ENCODE measurements at places on chromosomes 5 and 9.
A peak's percentile ranks its signal among the peaks of the same experiment; 100 is the strongest.

- DNase-seq, result no peak
These were observed 22.7 kb downstream of the MED27 start for GRCh38 chr9:132056717-132057560.

- no peak for DNase-seq
These were observed 9.4 kb downstream of the RXRA start for GRCh38 chr9:134335486-134336220.

GRCh38 chr5:16935231-16936149, 598 bp downstream of the MYO10 start:
- DNase-seq, result peak; percentile 48

DNA sequence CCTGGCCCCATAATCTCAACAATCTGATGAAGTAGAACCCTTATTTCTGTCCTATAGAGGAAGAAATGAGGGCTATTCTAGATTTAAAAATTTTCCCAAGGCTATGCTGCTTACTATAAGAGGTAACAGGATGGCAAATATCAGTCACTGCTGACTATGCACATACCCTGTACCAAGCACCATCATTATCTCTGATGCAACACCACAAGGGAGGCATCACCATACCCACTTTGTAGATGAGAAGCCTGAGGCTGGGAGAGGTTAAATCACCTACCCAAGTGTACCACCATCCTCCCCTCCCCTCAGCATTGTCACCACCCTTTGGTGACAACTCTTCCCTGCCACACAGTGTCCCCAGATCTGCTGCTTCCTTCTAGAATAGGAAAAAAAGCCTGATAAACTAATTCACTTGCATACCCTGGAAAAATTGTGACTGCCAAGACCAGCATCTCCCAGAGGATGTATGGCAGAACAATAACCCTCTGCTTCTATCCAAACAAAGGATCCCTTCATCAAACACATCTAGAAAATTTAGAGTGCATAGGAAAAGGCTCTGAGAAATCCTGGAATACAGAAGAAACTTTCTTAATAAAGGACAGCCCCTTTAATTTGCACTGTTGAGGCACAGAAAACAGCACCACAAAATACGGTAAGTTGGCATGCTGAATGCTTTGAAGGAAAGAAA, 48.3 kb downstream of the PRRC1 start:
- no peak for DNase-seq

GRCh38 chr5:94423411-94423810, 195.0 kb downstream of the KIAA0825 start:
- no peak for DNase-seq

GRCh38 chr9:118751848-118752223, 617.4 kb downstream of the BRINP1 start:
- no peak for DNase-seq

- DNase-seq, result no peak
These were observed 35.7 kb downstream of the LHX2 start for GRCh38 chr9:124047251-124047672.

DNA sequence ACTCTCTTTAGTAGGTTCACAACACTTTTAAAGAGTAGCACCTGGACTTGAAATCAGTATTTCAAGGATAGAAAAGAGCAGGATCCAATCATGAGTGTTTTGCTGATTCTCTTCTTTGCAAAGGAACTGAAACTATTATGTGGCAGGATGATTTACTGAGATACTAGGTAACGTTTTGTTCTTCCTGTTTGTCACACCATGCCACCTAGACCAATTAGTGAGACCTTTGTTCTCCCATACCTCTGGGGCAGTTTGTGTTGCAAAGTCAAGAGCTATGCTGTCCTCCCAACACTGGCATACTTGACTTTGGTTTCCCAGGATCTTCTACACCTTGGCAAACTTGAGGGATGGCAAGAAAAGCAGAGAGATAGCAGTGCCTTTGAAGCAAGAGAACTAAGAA, 43.4 kb downstream of the PPP1R2B start:
- DNase-seq, result no peak

- DNase-seq, result no peak
These were observed 92.0 kb downstream of the SH3TC2 start for GRCh38 chr5:148970876-148971275.

GRCh38 chr9:87687207-87687606, 38.7 kb upstream of the CTSL start:
- DNase-seq, result no peak

DNA sequence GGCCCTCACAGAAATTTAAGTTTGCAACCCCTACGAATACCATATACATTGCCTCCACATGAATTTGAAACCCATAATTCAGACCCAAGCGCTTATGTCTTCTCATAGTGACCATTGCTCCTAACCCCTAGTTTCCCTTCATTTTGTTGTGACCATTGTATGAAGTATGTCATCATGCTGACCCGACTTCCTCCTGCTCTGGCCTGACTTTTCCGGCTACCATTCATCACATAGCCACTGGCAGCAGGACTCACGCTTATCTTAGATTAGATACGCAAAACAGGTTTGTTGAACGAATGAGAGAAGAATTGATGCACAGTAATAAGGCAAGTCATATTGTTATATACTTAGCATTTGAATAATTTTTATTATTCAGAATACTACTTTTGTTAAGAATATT, 345.4 kb downstream of the FBXL17 start:
- DNase-seq, result no peak

- no peak for DNase-seq
These were observed 17.5 kb downstream of the STXBP1 start for GRCh38 chr9:127629468-127630081.

- no peak for DNase-seq
These were observed 107.7 kb downstream of the SLC25A46 start for GRCh38 chr5:110846398-110847001.

- DNase-seq, result no peak
These were observed 38.1 kb downstream of the ANGPTL2 start for GRCh38 chr9:127084076-127085039.

GRCh38 chr5:77957-78804, 13.8 kb upstream of the PLEKHG4B start:
- peak; percentile 25 for DNase-seq

DNA sequence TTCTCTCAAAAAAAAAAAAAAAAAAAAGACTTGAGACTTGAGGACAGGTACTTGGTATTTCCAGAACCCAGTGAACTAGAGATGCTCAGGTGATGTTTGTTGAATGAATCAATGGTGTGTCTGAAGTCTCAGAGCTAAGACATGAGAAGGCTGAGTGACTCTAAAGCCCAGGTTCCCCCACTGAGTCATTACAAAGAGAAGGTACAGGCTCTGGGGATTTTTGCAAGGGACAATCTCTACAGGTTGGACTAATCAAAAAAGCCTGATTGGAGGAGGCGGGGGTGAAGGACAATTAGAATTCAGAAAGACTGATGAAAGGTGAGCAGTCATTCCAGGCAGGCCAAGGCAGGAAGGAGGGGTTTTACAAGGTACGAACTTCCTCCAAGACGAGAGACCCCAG, 8.2 kb upstream of the FABP6 start:
- no peak for DNase-seq

GRCh38 chr9:82549174-82549821, 513.6 kb downstream of the RASEF start:
- DNase-seq, result no peak

- no peak for DNase-seq
These were observed 49.9 kb upstream of the TTC23L start for GRCh38 chr5:34789021-34789531.

GRCh38 chr5:91244380-91245073, 138.6 kb downstream of the ARRDC3 start:
- DNase-seq, result no peak

DNA sequence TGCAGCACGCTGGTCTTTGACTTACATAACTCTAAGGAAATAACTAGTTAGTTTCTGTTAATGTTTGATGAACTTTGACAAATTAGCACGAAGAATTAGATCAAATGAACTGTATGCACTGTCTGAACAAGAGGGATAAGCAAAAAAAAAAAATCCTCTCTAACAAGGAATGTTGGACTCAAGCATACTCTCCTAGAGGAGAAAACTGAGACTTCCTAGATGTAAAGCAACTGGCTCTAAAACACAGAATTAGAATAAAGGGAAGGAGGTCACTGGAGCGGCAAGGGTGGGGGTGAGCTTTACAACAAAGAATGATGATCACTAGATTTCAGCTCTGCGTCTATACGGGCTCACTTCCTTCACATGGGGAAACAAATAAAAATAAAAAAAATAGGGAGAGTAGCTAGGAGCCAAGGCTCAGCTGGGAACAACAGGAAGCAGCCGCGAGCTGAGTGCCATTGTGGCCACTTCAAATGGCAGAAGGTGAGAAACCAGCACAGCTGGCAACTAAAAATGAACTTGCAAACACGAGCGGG, 48.7 kb upstream of the CEMIP2 start:
- DNase-seq, result no peak

DNA sequence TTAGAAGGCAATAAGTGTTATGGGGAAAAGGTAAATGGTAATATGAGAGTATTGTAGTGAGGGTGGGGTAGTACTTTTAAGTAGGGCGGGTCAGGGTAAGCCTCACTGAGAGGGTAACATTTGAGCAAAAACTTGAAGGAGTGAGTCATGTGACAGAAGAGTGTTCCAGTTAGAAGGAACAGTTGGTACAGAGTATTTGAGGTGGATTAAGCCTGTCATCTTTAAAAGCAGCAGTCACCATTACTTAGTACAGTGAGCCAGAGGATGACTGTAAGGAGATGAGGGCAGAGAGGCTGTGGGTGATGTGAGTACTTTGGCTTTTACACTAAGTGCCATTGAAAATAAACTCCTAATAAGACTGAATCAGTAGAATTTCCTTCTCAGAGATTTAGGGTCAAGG, 54.8 kb downstream of the UBAP1 start:
- no peak for DNase-seq

DNA sequence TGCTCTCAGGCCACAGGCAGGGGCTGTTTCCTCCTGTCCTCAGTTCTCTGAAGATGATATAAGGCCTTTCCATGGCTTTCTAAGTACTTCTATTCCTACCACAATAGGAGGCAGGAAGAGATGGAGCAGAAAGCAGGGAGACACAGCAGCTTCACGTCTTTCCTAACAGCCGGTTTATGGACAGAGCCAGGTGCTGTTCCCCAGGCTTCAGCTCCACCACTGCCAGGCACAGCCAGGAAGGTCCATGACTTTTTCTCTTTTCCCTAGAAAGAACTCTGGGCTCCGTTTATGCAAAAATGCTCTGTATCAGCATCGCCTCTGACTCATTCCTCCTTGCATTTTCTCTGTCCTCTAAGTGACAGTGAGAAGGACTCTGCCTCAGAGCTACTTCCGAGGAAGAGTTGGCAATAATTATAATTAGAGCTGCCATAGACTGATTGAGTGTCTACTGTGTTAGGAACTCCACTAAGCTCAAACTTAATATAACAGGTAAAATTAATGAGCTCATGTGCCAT, 478.5 kb downstream of the RASEF start:
- no peak for DNase-seq

- DNase-seq, result no peak
These were observed 57.3 kb downstream of the DAPK1 start for GRCh38 chr9:87554976-87555375.

DNA sequence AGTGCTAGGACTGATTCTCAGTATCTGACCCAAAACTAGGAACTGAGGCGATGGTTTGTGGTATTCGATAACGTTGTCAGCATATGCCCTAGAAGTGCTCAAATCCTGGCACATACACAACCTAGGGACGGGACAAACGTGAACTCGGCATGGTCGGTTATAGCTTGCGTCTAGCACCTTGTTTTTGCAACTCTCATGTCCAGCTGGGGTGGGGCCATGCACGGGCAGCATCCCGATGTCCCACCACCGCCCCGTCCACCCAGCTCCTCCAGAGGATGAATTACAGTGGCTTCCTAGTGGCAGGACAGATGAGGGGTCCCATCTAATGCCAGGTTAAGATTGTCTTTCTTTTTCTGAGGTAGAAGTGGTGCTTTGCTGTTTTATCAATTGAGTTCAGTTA, 31.6 kb downstream of the PROP1 start:
- DNase-seq, result no peak

DNA sequence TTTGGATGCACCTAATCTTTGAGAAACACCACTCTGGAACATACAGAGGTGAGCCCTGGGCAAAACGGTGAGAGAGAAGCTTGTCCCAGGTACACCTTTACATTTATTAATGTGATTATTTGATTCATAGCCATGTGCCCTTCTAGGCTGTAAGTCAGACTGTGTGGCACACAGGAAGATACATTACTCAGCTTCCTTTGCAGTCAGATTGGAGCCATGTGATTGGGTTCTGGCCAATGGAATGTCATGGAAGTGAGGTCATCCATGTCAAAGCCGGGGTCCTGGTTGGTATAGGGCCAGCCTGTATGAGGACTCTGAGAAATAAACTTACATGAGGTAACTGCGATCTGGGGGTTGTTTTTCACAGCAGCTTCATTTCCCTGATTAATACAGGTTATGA, 106.8 kb upstream of the CD180 start:
- no peak for DNase-seq

GRCh38 chr9:136239983-136240330, 5.7 kb downstream of the QSOX2 start:
- no peak for DNase-seq

- no peak for DNase-seq
These were observed 100.2 kb upstream of the CCDC112 start for GRCh38 chr5:115396688-115397087.

GRCh38 chr9:130240410-130241197, 25.0 kb upstream of the HMCN2 start:
- no peak for DNase-seq

DNA sequence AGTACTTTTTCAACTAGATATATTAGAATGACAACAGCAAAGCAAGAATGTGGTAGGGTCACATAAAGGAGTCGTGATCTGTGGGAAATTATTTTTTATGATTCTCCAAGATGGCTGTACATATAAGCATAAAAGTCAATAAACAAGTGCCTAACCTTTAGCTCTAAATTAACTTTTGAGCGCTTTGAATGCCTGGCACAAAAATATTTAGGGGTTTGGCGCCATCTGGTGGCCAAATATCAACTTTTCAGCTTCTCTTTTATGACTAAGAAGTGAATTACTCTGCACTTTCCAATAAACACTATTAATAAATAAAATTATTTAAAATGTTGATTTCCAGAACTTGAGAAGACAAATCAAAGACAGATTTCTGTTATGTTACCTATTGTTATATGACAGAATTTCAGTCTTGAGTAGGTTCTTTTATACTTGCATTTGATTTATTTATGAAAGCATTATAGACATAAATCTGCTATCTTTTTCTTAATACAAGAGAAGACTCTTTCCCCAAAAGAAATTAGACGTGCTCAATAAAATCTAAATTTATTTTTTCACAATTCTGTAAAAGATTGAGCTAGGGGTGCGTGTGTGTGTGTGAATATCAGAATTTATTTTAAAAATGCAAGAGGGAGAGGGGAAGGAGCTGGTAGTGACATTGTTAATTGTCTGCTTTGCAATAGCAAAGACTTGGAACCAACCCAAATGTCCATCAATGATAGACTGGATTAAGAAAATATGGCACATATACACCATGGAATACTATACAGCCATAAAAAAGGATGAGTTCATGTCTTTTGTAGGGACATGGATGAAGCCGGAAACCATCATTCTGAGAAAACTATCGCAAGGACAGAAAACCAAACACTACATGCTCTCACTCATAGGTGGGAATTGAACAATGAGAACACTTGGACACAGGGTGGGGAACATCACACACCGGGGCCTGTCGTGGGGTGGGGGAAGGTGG, 36.7 kb upstream of the ARRDC3 start:
- peak; percentile 64 for DNase-seq

- no peak for DNase-seq
These were observed 155.8 kb upstream of the RAI14 start for GRCh38 chr5:34500236-34500847.
